Stimulated activated CD8-positive, alpha-beta memory T cell treated with anti-CD3 and anti-CD28 coated beads, Interleukin-7, amount 100 ng/mL, for 1 hour (primary cell): ENCODE measurements at places on chromosomes 7 and 10.
A peak's percentile ranks its signal among the peaks of the same experiment; 100 is the strongest.

GRCh38 chr10:18680754-18681153 is 21.5 kb downstream of the ARL5B start:
- DNase-seq = no peak

- DNase-seq = no peak
Measured at GRCh38 chr10:19815731-19816410, 361 bp upstream of the PLXDC2 start.

GRCh38 chr7:140635345-140635744 is 5.3 kb downstream of the DENND2A start:
- no peak for DNase-seq

DNA sequence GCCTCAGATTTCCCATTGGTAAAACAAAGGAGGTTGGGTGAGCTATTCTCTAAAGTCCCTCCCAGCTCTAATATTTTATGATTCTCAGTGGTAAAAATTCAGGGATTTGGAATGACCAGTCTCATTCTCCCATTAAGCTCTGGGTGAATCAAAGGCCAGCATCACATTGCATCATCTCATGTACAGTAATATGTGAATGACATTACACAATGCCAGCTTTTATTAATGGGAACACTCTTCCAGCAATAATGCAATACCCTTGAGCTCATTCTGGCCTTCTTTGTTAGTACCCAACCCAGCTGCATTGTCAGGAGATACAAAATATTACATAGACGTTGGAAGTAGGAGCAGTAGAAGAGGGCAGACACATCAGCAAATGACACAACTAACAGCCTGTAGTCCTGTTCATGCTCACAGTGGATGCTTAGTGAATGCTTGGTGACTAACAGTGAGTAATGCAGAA is 100.0 kb upstream of the EGR2 start:
- DNase-seq = no peak

DNA sequence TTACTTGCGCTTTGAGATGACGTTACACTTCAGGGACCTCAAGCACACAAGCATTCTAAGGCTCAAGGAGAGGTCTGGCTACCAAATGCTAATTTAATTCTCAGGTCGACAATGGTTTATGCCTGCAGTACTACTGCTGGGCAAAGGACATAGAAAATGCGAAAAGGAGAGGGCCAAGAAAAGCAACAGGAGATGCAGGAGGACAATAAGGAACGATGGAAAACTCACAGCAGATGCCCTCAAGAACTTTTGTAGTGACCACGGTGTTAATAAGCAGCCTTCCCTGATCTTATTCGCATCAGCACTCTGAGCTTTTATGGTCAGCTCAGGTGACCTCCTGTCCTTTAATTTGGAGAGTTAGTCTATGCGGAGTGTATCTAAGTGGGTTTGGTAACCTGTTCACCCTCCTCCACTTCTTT is 146.3 kb downstream of the GPR85 start:
- DNase-seq = no peak

DNA sequence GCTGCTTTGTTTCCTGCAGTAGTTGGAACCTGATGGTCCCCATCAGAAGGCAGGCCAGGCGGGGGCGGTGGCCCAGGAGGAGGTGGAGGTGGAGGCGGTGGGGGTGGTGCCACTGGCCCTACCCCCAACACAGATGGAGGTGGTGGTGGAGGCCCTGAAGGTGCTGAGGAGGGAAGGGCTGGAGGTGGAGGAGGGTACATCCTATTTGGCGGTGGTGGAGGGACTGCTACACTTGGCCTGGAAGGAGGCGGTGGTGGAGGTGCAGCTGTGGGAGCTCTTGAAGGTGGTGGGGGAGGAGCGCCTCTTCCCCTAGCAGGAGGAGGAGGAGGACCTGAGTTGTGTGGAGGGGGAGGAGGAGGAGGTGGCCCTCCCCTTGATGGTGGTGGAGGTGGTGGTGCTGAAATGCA is 36.8 kb downstream of the LMOD2 start:
- DNase-seq = no peak

DNA sequence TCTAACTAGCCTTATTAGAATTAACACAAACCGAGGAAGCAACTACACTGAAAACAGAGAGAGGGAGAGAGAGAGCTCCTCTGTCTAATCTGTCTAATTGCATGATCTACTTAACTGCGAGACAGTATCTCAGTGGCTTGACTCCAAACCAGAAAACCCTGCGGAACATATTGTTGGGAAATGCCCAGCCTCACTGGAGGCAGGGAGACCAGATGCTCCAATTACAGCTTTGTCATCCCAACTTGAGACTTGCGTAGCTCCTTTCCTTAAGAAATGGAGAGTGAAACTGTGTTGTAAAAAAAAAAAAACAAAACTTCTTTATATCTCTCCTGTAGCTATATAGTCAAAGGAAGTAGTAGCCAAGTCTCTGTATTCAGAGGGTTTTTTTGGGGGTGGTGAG is 52.0 kb upstream of the ZNRF2 start:
- DNase-seq = no peak

DNA sequence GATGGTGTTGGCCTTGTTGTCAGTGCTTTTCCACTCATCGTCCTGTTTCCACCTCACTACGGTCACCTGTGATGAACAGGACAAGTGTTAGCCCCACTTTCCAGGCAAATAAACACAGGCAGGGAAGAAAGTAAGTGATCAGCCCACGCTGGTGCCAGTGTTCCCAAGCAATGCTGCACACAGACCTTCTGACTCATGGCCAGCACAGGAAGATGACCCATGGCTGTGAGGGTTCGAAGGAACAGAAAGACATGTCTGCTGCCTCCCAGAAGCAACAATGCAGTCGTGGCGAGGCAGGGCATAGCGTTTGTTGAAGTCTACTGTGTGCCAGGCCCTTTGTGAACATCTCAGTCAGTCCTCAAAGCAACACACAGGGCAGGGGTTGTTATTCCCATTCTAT is 35.7 kb downstream of the SLC29A3 start:
- no peak for DNase-seq

GRCh38 chr7:134710854-134711624 is 64.4 kb downstream of the BPGM start:
- DNase-seq = peak; percentile 7

GRCh38 chr7:55622241-55622640 is 49.9 kb upstream of the VOPP1 start:
- no peak for DNase-seq

DNA sequence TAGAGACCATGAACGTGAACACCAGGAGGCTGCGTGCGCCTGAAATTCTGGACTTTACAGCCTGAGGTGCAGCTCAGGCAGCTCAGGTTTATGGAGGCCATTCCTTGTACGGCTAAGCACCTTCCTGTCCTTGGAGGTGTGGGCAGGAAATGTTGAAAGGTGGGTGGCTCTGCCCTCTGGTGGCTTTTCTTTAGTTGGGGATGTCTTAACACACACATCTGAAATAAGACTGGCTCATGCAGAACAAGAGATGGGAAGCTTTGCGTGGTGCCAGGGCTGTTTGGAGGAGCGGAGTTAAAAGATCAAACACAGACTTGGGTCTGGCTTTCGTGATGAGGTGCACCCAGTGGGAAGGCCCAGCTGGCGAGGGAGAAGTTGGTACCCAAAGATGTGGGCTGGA is 64.1 kb downstream of the DOCK1 start:
- DNase-seq = no peak

GRCh38 chr10:128530301-128530700 is 404.1 kb upstream of the MKI67 start:
- DNase-seq = no peak
